Fibroblast of skin of right quadriceps (primary cell): ENCODE measurements at places on chromosomes 3 and 15.

DNA sequence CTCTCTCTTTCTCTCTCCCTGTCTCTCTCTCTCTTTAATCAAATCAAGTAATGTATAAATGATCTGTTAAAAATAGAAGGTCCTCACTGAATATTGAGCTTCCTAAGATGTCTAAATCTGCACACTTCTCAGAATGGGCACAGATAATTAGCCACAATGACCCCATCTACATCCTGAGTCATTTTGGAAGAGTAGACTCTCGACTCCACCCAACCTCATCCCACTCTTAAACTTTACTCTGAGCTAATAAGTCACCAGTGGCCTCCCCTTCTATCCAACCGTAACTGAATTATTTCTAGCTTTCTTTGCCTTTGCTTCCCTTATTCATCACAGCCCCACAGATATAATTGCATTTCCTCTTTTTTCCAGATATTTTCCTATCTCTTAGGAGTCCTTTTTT, 326.5 kb upstream of the ZNF717 start:
- no peak for DNase-seq

- no peak for DNase-seq
Measured at GRCh38 chr3:42847731-42848130, 27.9 kb downstream of the CYP8B1 start.

DNA sequence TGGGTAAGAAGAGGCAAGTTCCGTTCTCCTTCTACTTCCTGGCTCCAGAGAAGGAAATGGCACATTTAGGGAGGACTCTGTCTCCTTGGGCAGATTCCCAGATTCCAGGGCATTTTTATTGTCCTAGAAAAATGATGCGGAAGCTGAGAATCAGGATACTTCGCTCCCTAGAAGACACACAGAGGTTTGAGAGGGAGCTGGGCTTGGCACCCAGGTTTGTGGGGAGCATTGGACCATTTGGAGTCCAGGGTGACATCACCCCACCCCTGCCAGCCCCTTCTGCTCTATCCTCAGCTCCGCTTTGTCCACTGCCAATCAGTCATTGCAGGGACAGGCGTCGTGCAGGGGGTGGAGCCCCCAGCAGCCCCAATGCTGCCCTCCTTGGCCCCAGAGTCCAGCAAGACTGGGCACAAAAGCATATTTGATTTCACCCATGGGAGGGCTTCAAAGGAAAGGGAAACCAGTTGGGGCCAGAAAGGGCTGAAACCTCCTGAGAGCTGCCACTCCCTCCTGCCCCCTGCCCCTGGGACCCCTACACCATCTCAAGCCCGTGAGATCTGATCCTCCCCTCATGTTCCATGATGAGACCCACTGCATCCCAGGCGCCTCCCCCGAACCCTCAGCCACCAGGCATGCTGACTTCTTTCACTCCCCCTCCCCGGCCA, 129.8 kb upstream of the MEF2A start:
- no peak for DNase-seq

DNA sequence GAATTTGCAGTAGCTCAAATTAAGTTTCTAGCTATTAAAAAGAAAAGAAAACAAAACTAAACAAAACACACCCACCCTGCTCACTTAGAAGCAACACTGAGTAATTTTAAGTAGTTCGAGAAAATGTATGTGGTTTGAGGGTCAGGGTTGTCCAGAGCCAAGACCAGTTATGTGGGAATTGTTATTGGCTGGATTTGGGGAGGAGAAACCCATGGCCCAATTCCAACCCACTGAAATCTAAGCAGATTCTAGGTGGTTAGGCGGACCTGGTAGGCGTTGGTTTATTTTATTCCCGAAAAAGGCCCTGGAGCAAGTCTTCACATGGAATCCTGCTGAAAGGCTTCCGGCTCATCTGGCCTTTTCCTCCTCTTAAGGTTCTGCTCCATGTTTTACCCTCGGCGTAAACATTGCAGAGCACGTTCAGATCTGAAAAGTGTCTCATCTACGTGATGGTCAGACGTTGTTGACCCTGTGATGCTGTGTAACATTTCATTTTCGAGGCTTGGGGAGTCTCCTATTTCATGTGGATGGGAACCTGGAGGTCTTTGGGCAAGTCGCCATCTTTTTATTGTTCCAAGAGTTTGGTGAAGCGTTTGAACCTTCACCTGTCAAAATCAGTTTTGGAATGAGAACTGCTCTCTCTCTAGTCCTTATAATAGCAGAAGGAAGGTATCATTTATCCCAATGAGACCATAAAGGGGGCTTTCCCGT, 64.0 kb downstream of the FLNB start:
- DNase-seq = peak; percentile 77

GRCh38 chr15:73231661-73232419, 136.9 kb downstream of the HCN4 start:
- DNase-seq = peak; percentile 13

DNA sequence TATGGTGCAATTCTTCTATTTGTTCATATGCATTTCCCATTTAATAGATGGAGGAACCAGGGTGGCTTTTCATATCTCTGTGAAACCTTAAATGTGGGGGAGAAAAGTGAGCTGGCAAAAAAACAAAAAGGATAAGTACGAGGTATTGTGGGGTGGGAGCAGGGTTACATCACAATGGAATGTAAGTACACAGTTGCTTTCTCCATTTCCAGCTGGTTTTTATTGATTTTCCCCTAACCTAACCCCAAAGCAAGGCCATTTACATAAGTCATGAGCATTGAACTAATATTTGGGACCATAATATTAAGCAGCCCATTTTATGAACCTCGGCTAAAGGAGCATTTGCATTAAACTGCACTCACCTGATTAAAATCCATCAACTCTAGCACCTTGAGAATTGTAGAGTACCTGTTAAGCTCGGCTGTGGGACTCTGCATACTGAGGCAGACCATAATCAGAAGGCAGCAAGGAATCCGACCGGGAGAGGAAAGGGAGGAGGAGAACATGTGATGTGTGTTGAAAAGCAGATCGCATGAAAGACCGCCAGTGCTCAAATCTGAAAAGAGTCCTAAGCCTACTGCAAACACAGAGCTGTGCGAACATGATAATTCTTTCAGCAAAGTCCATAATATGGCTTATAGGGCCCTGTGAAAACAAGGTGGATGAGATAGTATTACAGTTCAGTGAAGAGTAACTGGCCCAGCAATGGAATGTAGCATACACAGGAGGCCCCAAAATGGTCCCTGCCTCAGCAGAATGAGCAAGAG, 513.4 kb downstream of the FHIT start:
- no peak for DNase-seq

DNA sequence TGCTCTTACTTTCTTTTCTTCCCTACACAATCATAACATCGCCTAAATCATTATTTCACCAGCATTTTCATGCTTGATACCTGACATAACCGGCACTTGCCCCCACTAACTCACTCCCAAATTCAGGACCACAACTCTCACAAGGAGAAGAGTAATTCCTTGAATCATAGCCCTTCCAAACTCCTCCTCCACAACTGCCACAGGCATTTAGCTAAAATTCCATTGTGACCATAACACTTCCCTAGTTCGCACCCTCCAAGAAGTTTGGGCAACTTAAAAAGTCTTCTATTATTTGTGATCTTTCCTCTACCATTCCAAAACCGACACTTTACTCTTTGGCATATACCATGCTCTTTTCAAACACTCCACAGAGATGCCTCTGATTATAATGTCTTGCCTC, 59.4 kb upstream of the XRN1 start:
- DNase-seq = peak; percentile 23

DNA sequence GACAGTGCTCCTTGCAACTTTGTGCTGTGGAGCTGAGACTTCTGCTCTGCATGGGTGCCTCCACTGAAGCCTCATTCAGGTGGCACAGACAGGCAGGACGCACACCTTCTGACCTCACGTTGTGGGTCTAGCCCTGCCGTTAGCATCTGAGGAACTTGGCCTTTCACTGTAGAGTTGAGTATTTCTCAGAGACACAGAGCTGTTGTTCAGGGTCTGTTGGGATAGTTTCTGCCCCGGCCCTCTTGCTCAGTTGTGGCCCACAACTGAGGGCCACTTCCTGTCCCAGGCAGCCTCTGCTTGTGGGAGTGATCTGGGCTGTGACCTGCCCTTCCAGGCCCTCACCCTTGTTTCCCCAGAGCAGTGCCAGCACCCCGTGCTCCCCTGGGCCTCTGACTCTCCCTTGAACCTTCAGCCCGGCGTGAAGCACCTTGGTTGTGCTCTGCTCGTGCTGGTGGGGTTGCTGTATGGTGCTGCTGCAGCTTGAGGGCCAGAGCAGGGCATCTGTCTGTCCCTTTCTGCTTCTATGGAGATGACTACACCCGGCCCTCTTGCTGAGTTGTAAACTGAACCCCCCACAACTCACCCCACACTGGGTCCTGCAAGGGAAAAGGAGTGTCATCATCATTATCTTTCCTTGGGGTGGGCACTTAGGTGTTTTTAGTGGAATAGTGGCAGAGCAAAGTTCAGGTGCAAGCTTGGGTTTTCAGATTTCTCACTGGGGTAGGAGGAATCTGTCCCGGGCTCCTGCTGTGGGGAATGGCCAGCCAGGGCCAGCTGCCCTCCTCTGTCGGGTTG, 11.7 kb downstream of the BAHD1 start:
- DNase-seq = no peak

GRCh38 chr15:78931439-78932257, 13.2 kb downstream of the CTSH start:
- DNase-seq = no peak
